ENCODE measurements at places on chromosomes 6 and 20.
A peak's percentile ranks its signal among the peaks of the same experiment; 100 is the strongest.

GRCh38 chr6:105429676-105430075, 26.8 kb upstream of the PREP start:
- DNase-seq, result peak; percentile 78

DNA sequence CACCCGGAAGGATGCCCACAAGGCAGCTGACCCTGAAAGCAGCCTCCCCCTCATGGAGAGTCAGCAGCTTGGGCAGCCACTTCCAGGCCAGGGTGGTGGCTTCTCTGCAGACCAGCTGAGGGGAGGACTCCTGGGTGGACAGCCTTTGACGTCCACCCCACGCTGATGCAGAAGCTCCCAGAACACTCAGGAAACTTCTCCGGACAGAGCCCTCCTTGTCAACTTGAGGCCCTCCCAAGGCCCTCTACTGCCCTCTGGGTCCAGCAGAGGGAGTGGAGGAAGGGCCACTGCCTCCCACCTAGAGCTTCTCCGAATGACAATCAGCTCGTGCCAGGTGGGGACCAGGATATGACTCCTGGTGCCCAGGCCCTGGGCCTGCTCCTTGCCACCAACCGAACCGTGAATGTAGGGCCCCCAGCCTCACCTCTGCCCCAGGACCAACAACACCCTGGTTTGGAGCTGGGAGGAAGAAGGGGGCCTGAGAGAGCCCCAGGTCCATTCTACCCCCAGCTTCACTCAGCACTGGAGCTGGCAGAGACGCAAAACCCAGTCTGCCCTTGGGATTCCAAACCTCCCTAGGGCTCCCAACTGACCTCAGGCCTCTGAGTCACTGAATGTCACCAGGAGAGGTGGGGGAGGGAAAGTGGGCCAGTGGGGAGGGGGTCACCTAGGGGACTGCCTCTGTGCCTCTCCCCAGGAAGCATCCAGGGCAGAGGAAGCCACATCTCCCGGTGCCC, 10.9 kb upstream of the SLC22A7 start:
- no peak for DNase-seq

DNA sequence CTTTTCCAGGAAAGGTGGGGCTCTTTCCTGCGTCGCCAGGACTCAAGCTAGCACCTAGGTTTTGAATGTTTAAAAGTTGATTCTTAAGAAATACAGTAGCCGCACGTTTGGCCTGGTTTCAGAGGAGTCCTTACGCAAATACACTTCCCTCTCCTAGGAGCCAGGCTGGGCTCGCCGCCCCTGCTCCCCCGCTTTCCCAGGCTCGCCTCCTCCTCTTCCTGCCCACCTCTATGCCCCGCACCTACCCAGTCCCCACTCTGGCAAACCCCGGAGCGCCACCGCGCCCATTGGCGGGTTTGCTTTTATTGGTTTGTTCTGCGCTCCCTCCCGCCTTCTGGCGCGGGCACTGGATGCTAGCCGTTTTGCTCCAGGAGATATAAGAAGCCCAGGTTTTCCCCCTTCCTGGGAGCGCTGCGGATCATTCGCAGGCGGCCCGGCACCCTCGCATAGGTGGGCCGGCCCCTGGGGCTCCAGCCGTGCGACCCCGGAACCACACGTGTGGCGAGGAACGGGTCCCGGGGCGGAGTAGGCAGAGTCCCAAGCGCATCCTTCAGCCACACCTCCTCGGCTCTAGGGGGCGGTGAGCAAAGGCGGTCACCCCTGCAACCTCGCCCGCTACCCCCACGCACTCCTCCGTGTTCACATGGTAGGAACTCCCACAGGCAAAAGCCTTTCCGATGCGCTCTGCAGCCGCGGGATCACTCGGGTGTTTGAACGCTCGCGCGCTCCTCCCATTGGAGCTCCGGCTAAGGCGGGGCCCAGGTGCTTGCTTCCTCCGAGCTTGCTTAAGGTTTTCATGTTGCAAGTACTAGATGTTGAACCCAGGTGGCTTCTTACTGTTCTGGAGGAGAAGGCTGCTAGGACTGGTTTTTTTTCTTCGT, 119.0 kb downstream of the RTN4IP1 start:
- no peak for DNase-seq

- no peak for DNase-seq
These were observed 44.6 kb upstream of the HDDC2 start for GRCh38 chr6:125346201-125346925.

GRCh38 chr6:166005401-166005943, 162.2 kb downstream of the TBXT start:
- DNase-seq, result no peak

GRCh38 chr6:6683969-6684833, 95.7 kb downstream of the LY86 start:
- DNase-seq, result no peak

DNA sequence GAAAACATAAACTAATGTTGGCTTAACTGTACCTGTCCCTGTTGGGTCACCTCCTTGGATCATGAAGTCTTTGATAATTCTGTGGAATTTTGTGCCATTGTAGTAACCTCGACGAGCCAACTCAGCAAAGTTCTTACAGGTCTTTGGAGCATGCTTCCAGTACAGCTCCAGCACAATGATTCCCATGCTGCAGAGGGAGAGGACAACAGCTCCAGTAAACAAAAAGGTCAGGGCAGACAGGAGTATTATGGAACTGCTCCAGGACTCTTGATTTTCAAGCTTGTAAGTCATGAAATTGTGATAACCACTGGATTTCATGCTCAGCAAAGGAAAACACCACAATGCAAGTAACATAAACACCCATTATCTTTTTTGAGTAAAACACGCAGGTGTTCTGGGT, 2.9 kb downstream of the PPIL1 start:
- no peak for DNase-seq

DNA sequence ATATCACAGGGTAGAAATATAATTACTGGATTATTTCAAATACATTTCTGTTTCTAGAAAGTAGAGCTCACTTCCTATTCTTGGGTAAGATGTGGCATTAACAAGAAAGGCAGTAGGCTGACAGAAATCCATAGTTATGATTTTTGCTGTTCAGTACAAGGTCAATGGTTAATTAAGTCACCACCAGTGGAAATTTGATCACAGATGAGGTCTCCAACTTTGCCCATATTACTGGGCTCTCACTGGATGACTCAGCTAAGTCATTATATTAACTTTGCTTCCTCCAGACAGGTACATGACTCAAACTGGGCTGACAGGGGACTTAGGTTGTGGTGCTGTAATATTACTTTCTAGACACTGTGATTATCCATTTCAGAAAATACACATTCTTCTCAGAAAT, 212.4 kb downstream of the GRIK2 start:
- no peak for DNase-seq

DNA sequence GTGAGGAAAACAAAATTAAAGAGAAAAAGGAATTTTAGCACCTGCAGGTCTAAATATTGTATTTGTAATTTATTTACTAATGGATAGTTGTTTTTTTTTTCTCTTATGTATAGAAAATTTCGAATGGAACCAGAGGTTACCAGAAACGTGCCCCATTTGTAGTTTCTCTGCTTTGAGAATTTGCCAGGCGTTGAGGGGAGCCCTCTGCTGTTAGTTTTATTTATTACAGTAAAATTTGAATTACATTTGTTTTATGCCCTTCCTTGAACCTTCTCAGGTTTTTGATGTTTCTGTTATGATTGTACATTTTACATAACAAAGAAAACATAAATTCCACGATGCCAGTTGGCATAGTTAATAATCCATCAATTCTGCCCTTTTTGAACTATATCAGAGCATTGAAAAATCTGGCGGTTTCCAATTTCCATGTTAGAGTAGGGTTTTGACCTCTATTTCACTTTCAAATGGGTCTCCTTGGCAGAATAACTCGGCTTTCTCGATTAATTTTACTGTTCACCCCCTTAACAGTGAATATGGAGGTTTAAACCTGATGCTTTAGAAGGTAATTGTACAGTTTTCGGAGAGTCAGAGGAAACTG, 35.1 kb upstream of the RFPL4B start:
- DNase-seq, result no peak

GRCh38 chr6:20629509-20629908, 95.3 kb downstream of the CDKAL1 start:
- no peak for DNase-seq

All from HFF-Myc (cell line).